Glomerular endothelial cell (primary cell): ENCODE measurements at places on chromosomes 12 and 14. TPM values are rescaled to one million over a fixed set of nuclear protein-coding genes. Genes with fewer than 3 reads are reported as not detected.
A peak's percentile ranks its signal among the peaks of the same experiment; 100 is the strongest.

- DNase-seq = no peak
Measured at GRCh38 chr12:49744363-49744885, 3.1 kb downstream of the TMBIM6 start.

Gene PTGDR
- 1.4 TPM in 1 of 2 replicates, not detected in the other for total RNA-seq

- DNase-seq = no peak
Measured at GRCh38 chr12:52147367-52147963, 44.3 kb downstream of the KRT80 start.

Gene NXPH4
- 0.05 and 2.5 TPM in 2 replicates for total RNA-seq

- DNase-seq = peak; percentile 64
Measured at GRCh38 chr12:95072900-95073697, at the start of gene NR2C1. TSS of gene NR2C1 (minus strand) at chr12:95073618. CDS start at chr12:95067384, 6,234 bp downstream.
